ENCODE measurements at places on chromosomes 11 and 22.

DNA sequence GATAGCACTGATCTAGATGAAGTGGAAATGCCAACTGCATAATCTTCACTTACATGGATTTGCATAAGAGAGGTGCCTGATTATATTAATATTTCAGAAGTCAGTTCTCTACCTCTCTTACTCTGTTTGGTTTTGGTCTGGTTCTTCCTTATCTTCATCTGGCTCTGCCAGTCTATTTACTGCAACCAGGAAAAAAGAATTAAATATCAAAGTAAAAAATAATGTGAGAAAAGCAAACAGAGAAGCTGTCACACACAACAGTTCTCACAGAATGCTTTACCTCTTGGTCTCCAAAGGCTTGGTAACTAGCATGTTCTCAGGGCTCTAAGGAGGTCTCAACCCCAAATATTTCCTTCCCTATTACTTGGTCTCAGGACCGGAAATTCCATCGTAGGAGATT is 6.7 kb downstream of the VSIG10L2 start:
- DNase-seq = no peak

GRCh38 chr22:39773976-39774539 is 119.5 kb downstream of the ENTHD1 start:
- no peak for DNase-seq

- DNase-seq = no peak
Measured at GRCh38 chr11:102546923-102547471, 16.4 kb upstream of the MMP7 start.

GRCh38 chr11:119982517-119983239 is 155.2 kb downstream of the TRIM29 start:
- no peak for DNase-seq

- DNase-seq = no peak
Measured at GRCh38 chr11:91805293-91805692, 419.3 kb upstream of the FAT3 start.

DNA sequence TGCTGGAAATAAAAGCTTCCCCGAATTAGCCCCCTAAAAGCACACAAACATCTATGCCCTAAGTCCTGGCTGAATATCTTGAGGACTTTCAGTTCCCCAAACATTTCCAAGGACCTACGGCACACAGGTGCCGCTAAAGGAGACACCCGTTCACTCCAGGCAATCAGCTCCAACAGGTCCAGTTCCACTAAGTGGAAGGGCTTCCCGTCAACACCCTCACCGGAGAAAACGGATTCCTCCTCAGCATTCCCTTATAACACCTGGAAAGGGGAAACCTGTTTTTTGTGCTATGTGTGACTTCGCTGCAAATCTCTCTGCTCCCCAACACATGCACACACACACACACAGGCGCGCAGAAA is 3.9 kb downstream of the TENM4 start:
- no peak for DNase-seq

- no peak for DNase-seq
Measured at GRCh38 chr22:44532552-44532951, 34.5 kb upstream of the RTL6 start.

DNA sequence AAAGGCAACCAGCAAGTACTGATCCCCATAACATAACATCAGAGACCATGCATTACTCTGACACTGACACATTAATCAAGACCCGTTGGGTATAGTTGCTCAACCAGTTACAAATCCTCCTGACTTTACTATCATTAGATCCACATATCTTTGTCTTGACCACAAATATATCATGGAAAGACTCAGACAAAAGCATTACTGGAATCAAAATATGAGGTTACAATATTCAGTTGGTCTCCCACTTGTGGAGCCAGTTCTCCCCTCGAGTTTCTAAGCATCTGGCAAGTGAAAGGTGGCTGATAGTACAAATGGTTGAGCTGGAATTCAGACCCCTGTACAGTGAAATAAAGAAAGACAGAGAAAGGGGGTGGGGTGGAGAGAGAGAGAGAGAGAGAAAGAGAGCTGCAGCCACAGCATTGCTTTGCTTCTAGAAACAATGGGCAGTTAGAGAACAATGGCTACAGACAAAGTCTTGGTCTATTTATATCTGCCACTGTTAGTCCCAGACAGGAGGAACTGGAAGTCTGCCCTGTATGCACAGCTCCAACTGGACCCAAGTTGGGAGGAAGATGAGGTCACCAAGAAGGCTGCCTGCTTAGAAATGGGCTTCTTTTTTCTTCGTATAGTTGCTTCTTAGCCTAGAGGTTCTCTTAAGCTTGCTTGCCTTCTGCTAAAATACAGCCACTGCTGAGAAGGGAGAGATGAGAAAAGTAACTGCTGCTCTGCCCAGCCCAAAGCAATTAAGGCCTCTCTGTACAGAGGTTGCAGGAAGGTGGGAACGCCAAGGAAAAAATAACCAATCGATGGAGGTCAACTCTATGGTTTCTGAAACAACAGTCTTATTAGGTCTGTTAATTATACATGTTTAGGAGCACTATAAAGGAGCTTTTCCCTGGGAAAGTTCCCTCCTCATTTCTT is 85.5 kb downstream of the ETS1 start:
- DNase-seq = no peak

DNA sequence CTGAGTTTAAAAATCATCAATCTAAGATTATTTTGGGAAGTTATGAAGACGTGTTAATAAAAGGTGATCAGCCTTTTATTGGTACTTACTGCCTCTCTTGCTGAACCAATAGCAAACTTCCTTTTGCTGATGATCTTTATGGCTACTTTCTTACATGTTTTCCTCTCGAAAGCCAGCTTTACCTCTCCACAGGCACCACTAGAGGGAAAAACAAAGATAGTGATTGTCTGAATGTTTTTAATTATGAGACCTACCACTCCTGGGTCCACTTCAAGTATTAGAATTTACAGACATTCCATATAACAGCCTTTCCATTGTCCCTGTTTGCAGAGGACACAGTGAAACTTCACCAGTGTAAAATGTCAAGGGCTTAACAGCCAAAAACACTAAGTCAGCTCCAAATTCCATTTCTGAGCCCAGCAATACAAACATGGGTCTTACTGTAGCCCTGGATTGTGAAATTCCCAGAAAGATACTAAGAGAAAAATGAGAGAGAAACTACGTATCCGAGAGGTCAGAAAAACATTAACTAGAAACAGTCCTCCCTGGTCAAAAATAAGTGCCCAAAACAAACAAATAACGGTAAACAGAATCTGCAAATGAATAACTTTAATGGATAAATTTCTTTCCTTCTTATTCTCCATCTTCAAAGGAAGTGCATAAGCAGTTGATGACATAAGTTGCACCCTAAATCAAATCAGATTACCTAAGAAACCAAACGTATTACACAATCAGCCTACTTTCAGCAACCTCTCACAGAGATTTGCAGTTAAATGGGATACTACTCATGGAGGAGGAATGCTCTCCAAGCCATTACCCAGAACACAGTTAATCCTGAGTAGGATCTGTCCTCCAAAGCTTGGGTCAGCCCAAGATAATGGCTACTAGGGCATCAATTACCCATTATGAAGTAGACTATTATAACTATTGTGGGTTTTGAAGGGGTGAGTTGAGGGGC is 29.5 kb downstream of the CHEK2 start:
- no peak for DNase-seq
